ENCODE measurements at places on chromosomes 1 and 21.

DNA sequence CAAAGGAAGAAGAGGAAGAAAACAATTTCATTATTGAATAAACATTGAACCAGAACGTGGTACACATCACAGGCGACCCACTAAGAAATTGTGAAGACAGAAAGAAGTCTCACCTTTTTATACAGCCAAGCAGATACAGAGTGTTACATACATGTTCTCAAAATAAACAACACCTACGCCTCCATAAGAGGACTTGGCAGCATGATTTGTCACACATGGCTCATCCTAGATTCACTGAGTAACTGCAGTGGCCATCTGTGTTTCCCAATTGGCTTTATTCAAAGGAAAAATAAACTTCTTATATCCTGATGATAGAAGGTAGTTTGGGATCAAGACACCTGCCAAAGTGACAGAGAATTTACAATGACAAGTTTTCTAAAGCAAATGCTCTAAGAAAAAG, 7.6 kb upstream of the KRTAP19-8 start:
- DNase-seq, result no peak

DNA sequence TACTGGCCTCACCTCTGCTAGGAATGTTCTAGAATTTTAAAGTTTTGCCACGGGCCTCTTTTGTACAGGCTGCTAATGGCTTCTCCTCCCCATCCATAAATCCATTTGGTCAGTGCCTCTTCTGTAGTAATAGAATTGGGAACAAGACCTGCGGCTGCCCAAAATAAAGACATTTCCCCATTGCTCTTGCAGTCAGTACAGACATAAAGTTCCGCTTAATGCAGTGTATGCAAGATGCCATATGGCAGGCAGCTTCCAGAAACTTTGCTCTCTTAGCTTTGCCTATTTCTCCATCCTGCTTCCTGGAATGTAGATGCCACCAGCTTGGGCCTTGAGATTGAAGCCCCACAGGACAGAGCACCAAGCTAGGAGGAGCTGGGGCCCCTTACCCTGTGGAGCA, 3.7 kb upstream of the SLC2A5 start:
- DNase-seq, result no peak

GRCh38 chr21:26659182-26659581, 86.1 kb upstream of the CYYR1 start:
- no peak for DNase-seq

DNA sequence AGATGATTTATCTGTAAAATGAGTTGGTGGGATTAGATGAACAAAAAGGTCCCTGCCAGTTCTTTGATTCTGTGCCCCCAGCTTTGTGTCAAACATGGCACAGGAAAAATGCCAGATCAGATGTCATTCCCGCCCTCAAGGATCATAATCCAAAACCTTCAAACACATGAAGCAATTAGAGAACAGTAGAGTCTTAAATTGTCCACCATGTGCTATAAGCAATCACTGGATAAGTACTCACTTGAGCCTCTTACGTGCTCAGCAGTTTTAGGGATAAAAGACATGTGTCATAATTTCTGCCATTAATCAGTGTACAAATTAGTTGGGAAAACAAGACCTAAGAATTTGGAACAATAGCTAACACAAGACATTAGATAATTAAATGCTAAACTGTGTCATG, 15.4 kb upstream of the KIAA0040 start:
- no peak for DNase-seq

GRCh38 chr1:51093581-51093980, 8.4 kb upstream of the C1orf185 start:
- DNase-seq, result no peak

- no peak for DNase-seq
These were observed 971.0 kb downstream of the AMY1C start for GRCh38 chr1:104720741-104721140.

- DNase-seq, result no peak
These were observed 204.7 kb upstream of the PROX1 start for GRCh38 chr1:213782941-213783672.

- no peak for DNase-seq
These were observed 58.6 kb downstream of the CACNA1E start for GRCh38 chr1:181541947-181542346.

GRCh38 chr21:20999659-21000058, 1.4 kb downstream of the NCAM2 start:
- peak; percentile 23 for DNase-seq

- no peak for DNase-seq
These were observed 150.1 kb downstream of the HIVEP3 start for GRCh38 chr1:41768583-41768982.

DNA sequence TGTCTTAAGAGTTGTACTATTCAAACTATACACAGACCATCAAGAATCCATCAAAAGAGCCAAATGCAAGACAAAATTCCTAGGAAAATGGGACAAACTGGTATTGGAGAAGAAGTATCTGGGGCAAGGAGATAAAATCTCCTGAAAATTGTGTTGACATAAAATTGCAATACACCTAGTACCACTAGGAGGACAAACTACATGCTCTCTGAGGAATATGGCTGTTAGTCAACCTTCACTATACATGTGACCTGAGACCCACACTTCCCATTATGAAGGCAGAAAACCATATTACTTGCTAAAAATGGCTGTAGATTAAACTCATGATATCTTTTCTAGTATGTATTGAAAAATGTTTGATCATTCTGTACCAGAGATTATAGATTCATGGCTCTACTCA, 30.0 kb downstream of the IRF2BP2 start:
- no peak for DNase-seq

DNA sequence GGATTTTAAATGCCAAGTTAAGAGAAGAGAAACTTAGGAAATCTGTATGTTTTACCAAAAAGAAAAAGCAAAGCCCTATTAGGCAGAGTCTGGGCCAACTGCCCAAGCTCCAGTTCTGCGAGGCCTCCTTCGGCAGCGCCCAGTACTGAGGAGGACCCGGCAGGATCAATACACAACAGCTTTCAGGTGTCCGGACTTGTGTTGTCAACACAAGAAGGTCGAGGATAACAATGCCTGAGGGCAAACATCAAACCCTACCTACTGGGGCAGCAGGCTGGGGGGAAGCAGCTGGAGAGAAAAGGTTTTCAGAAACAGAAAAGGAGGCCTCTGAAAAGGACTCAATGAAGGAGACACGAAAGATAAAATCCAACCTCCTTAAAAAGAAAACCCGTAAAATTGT, 98.1 kb upstream of the GJB5 start:
- no peak for DNase-seq

DNA sequence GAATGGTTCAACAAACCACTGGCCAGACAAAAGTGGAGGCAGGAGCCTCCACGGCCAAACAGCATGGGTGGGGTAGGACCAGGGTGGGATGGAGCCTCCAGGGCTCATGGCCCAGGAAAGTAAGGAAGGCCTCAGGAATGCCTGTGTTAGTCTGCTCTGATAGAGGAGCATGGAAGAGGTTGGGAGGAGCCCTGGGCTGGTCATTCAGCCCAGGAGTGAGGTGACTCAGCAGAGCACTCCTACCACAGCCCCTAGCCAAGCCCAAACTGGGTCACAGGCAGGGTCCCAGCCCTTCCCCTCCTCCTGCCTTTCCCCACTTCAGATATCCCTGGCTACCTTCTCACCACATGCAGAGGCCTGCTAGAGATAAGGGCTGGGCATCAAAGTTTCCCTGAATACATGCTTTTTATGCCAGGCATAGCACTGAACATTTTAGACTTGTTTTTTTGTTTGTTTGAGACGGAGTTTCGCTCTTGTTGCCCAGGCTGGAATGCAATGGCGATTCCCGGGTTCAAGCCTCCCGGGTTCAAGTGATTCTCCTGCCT, 3.1 kb upstream of the SHISA4 start:
- DNase-seq, result no peak

DNA sequence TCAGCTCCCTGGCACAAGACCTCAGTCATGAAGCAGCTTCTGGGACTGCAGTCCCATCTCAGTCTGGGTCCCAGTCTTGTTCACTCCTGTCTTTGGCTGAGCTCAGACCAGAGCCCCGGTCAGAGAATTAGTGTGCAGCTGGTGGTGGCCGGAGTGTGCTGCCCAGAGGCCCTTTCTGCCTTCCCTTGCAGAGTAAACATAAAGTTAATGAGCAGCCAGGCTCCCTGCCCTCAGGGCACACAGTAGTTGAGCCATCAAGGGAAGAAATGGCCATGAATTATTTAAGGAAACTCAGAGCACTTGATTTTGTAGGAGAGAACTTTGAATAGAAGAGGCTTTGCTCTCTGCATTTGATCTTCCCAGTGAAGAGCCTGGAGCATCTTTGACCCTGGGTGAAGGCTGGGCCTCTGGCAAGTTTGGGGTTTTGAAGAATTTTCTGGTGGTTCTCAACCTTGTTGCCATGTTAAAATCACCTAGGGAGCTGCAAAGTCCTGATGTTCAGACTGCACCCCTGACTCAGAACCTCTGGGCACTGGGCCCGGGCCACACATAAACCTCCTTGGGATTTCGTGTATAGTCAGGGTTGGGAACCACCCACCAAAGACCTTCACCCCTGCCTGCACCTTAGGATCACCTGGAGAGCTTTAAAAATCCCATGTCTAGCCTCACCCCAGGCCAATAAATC, 26.4 kb upstream of the SELENON start:
- no peak for DNase-seq

GRCh38 chr21:36209626-36210171, 53.1 kb downstream of the DOP1B start:
- peak; percentile 58 for DNase-seq

GRCh38 chr1:180640531-180640949, 8.7 kb downstream of the XPR1 start:
- no peak for DNase-seq

- no peak for DNase-seq
These were observed 4.5 kb downstream of the MMEL1 start for GRCh38 chr1:2628191-2628932.

GRCh38 chr1:184329962-184330868, 56.6 kb upstream of the C1orf21 start:
- DNase-seq, result no peak

DNA sequence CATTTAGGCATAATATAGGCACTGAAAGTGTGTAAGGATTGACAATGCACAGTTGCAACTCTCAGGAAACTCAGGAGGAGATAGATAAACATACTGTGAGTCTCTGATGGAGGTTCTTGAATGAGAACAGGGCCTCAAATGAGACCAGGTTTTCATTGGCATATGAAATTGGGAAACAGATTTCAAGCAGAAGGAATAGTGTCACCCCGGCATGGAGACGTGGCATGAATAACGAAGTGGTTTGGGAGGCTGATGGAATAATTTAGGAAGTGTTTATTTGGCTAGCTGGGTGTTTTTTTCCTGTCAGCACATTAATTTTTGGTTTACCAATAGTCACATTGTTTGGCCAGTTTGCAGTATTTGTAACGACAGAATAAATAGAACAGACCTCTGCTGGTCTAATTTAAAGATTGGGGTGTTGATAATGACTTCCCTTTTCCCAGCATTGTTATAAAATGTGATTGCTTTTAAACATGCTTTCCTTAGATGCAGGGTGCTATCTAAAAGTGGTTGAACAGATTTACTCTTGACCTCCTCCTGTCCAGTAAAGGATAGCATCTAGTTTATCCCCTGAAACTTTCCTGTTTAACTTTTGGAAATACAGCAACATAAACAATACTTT, 132.0 kb downstream of the C1orf21 start:
- DNase-seq, result no peak

DNA sequence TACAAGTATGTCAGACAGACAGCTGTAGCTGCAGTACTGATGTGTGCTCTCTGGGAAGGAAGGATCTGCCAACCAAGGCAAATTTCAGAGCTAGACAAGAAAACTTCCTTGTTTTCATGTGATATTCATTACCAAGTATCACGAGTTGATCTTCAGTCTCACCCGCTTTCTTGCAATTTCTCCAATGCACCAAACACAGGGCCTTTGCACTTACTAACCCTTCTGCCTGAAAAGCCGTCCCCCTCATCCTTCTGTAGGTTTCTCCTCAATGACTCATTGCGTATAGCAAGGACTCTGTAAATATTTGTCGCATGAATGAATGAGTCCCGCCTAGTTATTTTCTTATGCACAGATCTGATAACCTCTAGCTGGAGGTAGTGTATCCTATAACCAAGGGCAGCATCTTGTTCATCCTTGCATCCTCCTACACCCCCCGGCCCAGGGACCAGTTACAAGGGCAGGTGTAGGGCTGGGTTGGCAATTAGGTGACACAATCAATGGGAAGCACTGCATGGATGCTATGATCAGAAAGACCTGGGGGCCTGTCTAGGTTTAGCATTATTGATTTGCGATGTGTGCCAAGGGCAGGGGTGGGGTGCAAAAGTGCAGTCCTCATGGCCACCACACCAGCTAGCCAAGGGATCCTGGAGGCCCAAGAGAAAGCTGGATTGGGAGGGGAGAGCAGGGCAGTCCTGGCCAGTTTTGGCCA, 51.4 kb upstream of the GPR157 start:
- no peak for DNase-seq

DNA sequence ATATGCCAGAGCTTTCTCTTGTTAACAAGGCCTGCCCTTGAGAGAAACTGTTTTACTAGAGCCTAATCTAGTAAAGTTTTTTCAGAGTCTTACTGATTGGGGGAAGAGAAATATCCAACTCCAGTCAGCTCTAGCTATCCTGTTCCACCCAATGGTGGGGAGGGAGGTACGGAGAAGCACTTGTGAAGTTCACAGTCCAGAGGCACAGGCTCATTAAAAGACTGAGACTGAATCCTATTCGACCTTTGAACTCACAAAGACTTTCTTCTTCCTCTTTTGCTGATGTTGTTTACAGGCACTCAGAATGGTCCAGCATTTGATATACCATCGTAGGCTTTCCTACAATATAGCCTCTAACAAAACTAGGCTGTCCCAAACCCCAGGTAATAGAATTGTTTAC, 15.5 kb upstream of the SFT2D2 start:
- DNase-seq, result no peak

GRCh38 chr1:109807822-109808680, 44.3 kb upstream of the EPS8L3 start:
- no peak for DNase-seq

- no peak for DNase-seq
These were observed 4.0 kb upstream of the RCAN3 start for GRCh38 chr1:24498589-24498988.

DNA sequence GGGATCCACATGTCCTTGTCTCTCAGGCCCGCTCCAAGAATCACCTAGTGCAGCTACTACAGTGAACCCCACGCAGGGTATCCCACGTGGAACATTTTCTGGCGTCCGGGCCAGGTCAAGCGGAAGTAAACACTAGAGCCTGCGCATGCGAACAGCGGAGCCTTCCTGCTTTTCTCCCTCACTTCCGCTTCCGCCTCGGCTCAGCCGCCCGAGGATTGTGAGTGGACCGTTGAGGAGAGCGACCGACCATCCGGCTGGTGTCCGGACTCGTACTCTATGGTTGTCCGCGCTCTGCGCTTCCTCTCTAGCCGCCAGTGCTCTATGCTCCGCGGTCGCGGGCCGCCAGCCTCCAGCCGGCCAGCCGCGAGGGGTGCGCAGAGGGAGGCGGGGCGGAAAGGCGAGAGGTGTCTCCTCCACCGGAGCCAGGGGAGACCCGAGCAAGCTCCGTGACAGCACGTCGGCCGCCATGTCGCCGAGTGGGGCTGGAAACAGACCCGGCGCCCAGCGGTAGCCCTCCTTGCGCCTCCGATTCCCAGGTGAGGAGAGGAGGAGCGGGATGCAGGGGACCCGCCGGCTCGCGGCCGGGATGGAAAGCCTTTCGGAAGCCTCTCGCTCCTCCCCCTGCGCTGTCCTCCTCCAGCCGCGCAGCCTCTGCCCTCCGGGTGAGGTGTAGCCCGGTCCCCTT, at the start of the genes CNST and TFB2M:
CNST (plus strand) TSS at position 329 of the 685 bp plus-strand sequence. CDS start 25,107 bp downstream, outside the sequence.
TFB2M (minus strand) TSS at position 134 of the 685 bp plus-strand sequence; CDS start at position 11, 123 bp downstream.
- peak; percentile 98 for DNase-seq
